ENCODE measurements at places on chromosomes 5 and 9.

GRCh38 chr5:137888466-137888862 lies 793 bp upstream of the PKD2L2 start:
- no peak for DNase-seq

DNA sequence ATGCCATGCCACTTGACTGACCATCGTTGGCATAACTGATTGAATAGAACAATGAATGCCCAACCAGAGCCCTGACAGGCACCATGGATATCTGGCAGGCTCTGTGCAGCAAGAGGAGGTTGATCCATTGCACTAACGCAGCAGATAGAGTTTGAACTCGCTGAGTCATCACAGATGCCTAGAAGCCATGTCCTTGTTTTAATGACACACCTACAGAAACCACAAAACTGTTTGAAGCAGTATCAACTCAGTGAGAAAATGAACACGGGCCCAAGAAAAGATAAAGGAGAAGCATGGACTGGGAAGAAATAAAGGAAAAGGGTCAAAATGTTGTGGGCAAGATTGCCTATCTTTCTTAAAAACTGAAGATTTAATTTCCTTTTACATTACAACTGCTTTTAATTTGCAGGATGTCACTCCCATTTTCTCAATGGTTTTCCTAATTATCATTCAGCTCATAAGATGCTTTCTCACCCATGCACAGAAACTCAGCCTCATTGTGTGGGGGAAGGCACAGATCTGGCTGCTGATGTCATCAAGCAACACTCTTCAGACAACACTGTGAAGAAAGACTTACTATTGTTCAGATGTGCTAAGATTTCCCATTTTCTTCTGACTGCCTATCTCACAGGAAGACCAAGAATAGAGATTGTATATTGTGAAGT lies 129.0 kb downstream of the PIK3R1 start:
- DNase-seq, result peak; percentile 12

GRCh38 chr9:119884438-119884837 lies 515.2 kb upstream of the BRINP1 start:
- no peak for DNase-seq

DNA sequence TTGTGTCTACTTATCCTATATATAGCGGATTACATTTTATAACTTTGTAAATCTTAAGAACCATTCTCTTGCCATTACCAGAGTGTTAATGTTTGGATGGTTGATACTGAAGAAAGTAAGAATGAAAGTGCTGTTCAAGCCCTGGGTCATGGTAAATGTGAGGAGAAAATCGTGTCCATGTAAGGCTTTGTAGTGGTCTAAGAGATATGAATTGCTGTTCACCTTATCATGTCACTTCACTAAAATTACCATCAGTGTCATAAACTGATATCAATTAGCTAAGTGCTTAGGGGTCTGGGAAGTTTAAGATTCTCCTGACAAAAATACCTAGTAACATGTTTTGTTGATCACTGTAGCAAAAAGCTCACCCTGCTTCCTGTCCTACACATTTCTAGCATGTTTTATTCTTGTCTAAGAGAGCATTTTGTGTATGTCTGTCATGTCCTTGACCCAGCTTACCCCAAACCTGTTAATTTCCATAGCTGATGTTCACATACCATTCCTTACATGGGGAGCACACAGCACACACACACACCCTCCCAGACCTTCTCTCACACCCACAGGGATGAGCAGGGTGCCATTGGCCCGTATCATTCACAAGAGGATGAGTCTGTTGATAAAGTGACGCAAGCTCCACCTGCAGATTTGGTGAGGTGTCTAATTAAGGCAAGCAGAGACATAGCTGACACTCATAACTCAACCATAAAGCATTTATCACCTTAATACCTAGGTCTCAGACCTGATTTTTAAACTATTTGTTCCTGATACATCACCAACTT lies 125.1 kb upstream of the PAM start:
- no peak for DNase-seq

DNA sequence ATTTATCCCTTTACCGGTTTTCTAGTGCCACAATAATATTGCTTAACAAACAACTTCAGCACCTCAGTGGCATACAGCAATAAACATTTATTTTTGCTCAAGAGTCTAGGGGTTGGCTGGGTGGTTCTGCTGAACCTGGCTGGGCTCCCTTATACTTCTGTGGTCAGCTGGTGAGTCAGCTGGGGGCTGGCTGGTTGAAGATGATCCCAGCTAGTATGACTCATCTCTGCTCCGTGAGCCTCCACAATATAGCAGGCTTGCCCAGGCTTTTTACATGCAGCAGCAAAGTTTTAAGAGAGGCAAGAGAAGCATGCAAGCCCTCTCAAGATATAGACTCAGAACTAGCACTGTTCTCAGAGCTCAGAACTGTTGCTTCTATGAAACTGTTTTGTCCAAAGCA lies 523.5 kb upstream of the CLINT1 start:
- DNase-seq, result peak; percentile 51

GRCh38 chr5:172647352-172648012 lies 6.4 kb downstream of the NEURL1B start:
- DNase-seq, result no peak

DNA sequence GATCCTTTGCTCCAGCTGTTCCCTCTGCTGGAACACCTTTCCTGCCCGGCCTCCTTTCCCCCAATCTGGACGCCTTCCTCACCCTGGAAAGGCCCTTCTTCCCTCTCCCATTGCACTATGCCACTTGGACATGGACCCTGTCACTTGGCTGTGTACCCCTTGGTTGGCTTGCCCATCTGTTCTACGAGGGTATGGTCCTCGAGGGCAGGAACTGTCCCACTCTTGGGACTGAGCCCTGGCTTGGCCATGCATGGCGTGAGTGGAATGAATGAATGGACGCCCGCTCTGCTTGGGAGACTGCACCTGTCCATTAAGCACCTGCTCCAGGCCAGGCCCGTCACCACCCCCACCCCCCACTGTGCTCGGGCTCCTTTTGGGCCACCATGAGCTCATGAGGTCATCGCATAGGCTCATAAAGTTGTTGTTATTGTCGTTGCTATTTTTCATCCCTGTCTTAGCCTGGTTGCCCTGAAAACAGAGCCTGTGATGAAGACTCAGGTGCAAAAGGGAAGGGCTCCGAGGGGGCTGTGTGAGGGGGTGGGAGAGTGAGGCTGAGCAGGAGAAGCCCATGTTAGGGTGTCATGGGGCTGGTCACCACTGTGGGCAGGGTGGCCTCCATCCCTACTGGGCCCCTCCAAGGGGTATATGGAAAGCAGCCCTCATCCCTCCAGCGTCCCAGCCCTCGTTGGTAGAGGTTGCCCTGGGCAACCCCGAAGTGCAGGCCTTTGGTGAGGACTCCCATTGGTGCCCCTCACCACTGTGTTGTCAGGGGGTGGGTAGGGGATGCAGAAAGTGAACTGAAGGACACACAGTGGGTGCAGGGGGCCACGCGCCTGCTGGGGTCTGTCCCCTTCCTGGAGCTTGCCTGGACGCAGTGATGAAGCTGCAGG lies 57.2 kb upstream of the IER5L start:
- DNase-seq, result no peak

- DNase-seq, result no peak
These were observed 26.0 kb downstream of the ZCCHC7 start for GRCh38 chr9:37146410-37146809.

DNA sequence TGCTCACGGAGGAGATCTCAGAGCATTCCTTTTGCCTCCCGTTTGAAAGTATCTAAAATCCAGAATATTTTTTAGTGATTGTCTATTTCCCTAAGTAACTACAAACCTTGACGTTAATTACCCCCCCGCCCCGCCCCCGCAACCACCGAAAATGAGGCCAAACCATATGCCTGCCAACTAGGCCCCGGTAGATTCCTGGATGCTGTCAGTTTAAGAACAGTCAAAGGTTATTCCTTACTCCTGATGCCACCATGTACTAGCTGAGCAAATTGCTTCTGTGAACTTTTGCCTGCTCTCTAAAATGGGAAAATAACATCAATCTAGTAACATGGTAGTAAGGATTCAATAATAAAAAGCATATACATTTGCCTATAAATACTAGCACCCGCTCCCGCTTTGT lies 244.8 kb downstream of the SAXO1 start:
- no peak for DNase-seq

- no peak for DNase-seq
These were observed 7.5 kb downstream of the FRRS1L start for GRCh38 chr9:109159583-109159982.

DNA sequence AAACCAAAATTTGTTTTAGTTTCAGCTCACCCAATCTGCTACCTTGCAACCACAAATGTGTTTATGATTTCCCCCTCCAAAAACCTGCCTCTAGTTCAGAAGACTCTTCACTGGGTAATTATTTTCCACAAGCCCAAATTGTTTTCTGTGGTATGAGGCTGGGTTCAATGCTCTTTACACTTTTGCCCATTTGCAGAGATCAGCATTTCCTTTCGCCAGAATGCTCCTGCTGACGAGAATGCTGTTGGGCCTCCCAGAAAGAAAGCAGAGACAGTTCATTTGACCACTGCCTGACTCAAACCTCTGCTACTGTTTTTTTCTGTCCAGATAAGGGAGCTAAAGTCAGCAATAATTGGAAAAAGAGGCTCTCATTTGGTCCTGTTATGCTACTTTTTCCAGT lies 427.3 kb downstream of the PDE4D start:
- no peak for DNase-seq

GRCh38 chr5:40235471-40236400 lies 444.0 kb upstream of the PTGER4 start:
- no peak for DNase-seq

DNA sequence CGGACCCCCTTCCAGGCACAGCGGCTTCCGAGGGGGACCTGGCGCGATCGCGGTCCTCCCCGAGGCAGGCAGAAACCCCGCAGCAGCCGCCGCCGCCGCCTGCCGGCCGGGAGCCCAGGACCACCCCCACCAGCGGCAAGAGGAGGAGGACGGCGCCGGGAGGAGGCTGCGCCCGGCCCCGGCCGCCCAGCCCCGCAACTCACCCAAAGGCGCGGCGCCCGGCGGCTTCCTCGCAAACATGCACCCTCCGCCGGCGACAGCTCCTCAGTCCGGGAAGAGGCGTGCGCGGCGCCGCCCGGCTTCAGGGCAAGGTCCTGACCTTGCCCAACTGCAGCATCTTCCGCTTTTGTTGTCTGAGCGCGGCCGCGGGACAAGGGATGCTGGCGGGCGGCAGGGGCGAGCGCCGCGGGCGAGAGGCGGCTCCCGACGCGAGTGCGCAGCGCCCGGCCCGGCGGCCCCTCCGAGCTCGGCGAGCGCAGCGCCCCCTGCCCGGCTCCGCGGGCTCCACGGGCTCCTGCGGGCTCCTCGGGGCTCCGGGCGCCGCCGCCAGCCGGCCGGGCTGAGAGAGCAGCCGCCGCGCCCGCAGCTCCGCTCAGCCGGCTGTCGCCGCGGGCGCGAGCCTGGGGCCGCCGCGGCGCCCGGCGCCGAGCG lies 507 bp downstream of the CTNND2 start:
- DNase-seq, result peak; percentile 9

GRCh38 chr5:139872851-139873794 lies 77.5 kb downstream of the PSD2 start:
- DNase-seq, result no peak

DNA sequence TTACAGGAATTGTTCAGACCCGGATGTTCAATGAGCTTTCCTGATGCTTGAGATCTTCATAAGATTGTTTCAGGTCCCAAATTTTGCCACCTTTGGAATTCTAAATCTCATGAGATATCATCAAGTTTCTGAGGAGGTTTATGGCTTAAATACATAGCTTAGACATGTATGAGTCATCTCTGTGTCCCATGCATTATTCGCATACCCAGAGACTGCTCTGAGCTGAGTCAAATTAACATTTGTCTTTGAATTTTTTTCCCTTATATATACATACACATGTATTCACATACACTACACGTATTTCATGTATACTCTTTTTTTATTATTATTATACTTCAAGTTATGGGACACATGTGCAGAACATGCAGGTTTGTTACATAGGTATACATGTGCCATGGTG lies 744.6 kb downstream of the BRINP1 start:
- no peak for DNase-seq

DNA sequence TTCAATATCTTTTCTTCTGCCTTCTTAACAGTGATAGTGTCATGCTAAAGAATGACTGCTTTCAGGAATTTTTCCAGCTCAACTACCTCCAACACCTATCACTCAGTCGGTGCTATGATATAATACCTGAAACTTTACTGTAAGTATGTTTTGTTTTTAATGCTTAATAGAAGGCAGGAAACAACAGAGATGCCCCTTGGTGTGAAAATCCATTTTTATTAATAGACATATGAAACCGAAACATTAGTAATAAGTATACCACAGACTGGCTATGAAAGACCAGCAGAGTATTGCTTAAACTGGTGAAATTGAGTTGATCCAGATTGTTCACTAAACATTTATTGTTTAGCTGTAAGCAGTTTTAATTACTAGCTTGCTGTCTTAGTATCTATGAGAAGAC lies 25.2 kb downstream of the SKP2 start:
- DNase-seq, result no peak

GRCh38 chr5:131382407-131383395 lies 118.8 kb downstream of the CDC42SE2 start:
- no peak for DNase-seq

DNA sequence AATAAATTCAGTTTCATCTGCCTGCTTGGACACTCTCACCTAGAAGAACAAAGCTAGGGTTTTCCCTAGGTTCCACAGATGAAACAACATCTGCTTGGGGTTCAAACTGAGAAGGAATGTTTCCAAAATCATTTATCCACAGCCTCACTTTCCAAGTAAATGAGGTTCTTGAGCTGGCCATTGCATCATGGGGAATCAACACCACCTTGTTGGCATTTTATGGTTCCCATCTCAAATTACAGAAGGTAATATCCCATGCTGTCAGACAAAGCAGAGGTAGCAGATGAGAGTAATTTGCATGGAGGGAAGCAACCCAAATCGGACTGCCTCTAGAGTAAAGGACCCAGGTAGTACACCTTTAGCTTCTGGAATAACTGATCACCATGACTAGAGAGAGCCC lies 10.5 kb upstream of the NR4A3 start:
- no peak for DNase-seq

- DNase-seq, result peak; percentile 55
These were observed 20.4 kb upstream of the ZNF354B start for GRCh38 chr5:178839319-178839704.

DNA sequence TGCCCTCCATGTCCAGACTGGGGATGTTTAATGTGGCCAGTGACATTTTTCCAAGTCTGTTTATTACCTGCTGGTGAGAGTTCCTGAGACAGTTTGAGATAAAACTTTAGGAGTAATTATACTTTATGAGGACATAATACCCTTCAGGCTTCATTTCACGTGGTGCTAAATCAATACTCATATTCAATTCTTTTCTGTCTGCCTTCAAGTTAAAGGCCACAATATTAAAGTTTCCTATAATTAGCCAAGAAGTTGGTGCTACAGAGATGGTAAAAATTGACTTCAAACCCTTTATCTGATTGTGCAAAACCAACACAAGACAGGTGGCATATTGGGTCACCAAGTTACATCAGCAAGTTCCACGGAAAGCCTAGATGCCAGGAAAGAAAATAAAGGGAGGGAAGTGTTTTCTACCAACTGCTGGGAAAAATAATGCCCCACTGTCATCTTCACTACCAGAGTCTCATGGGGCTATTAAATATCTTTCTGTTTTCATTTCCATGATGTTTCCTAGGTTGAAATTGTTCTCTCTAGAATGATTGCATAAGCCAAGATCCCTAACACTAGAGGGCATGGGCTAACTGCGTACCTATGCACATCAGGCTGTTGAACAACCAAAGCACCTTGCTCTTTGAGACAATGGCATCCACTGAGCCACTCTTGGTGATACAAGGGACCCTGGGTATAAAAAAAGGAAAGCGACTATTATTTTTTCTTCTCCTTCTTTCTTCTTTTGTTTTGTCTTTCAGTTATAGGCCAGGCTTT lies 68.7 kb downstream of the INSYN2B start:
- no peak for DNase-seq

Measured in stimulated activated naive CD8-positive, alpha-beta T cell treated with anti-CD3 and anti-CD28 coated beads, Interleukin-15, Interleukin-2, amounts not matched to agents 100 U/mL and 50 U/mL, for 24 hours (primary cell).